Hepatocyte (in vitro differentiated cells): ENCODE measurements at places on chromosomes 13 and 19. TPM values are rescaled to one million over a fixed set of nuclear protein-coding genes. Genes with fewer than 3 reads are reported as not detected.

DNA sequence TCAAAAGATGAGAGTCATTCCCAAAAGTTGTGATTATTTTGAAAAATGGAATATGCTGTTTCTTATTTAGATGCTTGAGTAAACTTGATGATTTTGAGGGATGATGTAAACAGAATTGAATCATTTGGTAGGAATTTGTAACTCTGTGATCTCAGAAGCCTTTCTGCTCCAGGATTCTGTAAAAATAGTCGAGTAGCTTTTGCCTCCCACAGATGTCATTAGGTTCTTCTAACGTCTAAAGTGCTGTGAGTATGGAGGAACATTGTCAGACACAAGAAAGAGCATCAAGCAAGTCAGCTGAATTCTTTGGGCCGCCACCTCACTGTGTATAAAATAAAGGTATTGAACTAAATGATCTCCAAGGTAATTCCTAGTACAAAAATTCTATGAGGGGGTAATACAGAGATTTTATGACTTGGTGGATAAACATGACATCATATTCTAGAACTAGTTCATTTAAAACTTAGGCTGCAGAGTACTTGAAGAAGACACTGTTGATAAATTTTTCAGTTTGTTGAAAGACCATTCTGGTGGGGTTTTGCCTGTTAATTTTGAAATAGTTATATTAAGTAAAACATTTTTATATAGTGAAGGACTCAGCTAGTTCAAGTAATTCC lies 1.4 kb upstream of the GPR183 start:
- H3K36me3 ChIP-seq: no peaks in the 10 kb centered on the region
- no peaks in the 10 kb centered on the region for H3K27me3 ChIP-seq
- peak overlapping the region; percentile 68 for H3K27ac ChIP-seq
- H3K4me1 ChIP-seq: peaks cover 24% of the 10 kb centered on the region

- no peaks in the 10 kb centered on the region for H3K36me3 ChIP-seq
- no peak overlapping the region for H3K4me3 ChIP-seq
- no peak for DNase-seq
- no peaks in the 10 kb centered on the region for H3K27me3 ChIP-seq
- no peaks in the 10 kb centered on the region for H3K4me1 ChIP-seq
These were observed 612.1 kb upstream of the KLHL1 start for GRCh38 chr13:70720386-70720785.

DNA sequence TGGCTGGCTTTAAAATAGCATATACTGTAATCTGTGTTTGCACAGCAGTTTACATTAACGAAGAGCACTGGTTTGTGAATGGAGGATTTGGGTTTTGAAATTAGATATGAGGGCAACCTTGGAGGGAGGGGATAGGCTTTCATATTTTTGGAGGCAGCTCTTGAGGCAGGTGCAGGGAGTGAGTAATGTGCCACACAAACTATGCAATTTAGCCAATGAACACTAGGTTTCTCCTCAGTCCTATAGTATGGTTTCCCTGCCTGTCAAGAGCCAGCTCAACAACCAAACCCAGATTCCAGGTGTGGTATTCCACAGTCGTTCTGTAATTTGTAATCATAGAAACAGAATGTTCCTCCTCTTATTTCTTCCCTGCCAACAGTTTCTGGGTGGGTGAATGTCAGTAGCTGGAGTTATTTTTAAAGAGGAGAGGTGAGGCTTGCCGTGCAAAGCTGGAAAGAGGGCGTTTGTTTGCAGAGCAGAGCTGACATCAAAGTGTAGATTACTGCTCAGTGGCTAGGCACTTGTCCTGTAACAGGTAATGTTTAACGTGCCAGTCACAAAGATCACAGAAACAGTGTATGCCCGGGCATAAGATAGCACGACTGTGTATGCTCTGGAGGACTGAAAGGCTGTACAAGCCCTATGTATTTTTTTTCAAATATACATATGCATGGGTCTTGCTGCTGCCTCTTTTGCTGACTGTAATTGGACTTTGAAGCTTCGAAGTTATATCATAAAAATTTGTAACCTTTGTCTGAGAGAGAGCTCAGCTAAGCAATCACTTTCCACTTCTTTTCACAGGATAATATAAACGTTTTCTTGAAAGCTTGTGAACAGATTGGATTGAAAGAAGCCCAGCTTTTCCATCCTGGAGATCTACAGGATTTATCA lies 124.2 kb downstream of the LMO7 start:
- H3K27ac ChIP-seq: peak overlapping the region; percentile 95
- no peaks in the 10 kb centered on the region for H3K27me3 ChIP-seq
- DNase-seq: peak; percentile 83
- peaks cover 10% of the 10 kb centered on the region for H3K4me1 ChIP-seq
- H3K36me3 ChIP-seq: no peaks in the 10 kb centered on the region
- H3K4me3 ChIP-seq: peak overlapping the region; percentile 25

DNA sequence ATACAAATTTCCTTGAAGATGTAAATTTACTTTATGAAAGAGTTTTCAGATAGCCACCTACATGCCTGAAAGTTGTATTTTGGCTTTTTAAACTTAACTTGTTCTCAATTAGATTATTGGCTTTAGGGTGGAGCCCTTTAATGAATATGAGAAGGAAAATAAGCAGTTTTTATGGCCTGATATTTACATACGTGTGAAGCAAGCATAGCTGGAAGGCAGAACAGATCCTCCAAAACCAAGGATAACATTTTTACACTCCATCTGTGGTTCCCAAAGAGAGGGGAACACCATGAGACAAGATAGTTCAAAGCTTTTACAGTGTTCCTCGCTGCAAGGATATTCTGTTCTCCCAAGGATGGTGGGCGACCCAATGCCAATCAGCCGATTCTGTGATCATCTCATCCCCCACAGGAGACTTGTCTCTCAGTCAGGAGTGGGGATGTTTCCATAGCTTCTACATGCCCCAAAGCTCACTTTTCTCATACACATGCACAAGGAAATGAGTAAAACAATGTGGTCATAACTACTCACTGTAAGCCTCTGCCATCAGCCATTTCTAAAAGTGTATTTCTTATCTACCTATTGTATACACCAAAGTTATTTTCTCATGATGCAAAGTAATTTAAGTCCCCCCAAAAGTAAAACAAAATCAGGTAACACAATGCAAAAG lies 24.6 kb upstream of the KBTBD6 start:
- no peaks in the 10 kb centered on the region for H3K27me3 ChIP-seq
- no peak overlapping the region for H3K27ac ChIP-seq
- H3K4me3 ChIP-seq: no peak overlapping the region
- H3K36me3 ChIP-seq: no peaks in the 10 kb centered on the region

- H3K27ac ChIP-seq: no peak overlapping the region
- no peaks in the 10 kb centered on the region for H3K27me3 ChIP-seq
- no peaks in the 10 kb centered on the region for H3K4me1 ChIP-seq
- no peak for DNase-seq
These were observed 24.0 kb upstream of the ZNF850 start for GRCh38 chr19:36796714-36796992.

GRCh38 chr13:101120007-101120406 lies 296.3 kb downstream of the NALCN start:
- H3K27me3 ChIP-seq: peaks cover 6% of the 10 kb centered on the region
- no peak for DNase-seq
- no peak overlapping the region for H3K4me3 ChIP-seq
- H3K27ac ChIP-seq: no peak overlapping the region
- no peaks in the 10 kb centered on the region for H3K36me3 ChIP-seq
- no peaks in the 10 kb centered on the region for H3K4me1 ChIP-seq

- H3K4me1 ChIP-seq: peaks cover 68% of the 10 kb centered on the region
- H3K27ac ChIP-seq: peak overlapping the region; percentile 97
- DNase-seq: no peak
- peak overlapping the region; percentile 41 for H3K4me3 ChIP-seq
These were observed 3.4 kb downstream of the SF3A2 start for GRCh38 chr19:2239771-2240770.

GRCh38 chr13:110746438-110746837 lies 32.9 kb downstream of the ING1 start:
- H3K27ac ChIP-seq: peak overlapping the region; percentile 0
- H3K36me3 ChIP-seq: no peaks in the 10 kb centered on the region
- DNase-seq: no peak
- peaks cover 9% of the 10 kb centered on the region for H3K4me1 ChIP-seq

DNA sequence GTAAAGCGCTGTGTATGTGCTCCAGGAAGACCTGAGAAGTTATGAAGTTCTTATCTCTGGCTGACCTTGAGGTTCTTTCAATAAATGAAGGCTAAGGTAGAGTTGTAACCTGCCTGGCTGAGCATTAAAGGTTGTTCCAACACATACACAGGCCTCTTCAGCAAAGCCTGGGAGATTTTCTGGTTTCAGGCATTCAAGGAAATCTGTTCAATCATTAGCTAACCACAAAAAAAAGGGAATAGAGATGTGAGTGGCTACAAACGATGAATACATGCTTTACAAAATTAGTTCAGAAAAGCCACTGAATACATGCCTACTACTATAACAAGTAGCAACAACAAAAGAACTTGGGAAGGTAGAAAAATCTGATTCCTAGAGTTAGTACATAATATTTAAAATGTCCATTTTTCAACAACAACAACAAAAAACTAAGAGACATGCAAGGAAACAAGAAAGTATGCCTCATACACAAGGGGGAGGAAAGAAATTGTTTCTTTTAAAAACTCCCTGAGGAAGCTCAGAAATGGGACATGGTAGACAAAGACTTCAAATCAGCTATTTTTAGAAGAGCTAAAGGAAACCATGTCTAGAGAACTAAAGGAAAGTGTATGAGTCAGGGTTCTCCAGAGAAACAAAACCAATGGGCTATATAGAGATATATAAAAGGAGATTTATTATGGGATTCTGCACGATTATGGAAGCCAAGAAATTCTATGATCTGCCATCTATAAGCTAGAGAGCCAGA lies 191.5 kb upstream of the IPO5 start:
- H3K27ac ChIP-seq: no peak overlapping the region
- H3K4me3 ChIP-seq: no peak overlapping the region
- no peaks in the 10 kb centered on the region for H3K36me3 ChIP-seq
- no peaks in the 10 kb centered on the region for H3K4me1 ChIP-seq
- peak; percentile 12 for DNase-seq

DNA sequence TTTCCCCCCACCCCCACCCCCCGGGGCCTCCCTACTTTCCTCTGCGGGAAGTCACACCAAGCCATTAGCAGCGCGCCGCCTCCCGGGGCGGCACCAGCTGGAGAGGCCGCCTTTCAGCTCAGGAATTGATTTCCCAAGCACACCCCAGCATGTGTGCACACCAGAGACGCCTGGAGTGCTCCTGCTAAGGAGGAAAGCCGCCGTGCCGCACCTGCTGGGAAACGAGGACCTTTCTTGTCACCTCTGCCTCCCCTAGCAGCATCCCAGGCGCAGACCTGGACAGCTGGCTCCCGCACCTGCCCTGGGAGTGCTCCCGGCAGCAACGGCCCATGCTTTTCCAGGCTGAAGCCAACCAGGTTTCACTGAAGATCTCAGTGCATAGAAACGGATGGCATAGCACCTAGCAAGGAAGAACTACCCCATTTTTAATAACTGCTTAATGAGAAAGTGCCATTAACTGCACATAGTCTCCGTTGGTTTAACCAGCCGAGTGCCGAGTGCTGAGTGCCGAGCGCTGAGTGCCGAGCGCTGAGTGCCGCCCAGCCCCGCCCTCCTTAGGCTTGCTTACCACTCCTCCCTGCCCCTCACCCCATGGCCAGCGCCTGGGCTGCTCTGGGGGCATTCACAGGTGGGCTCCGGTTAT lies 165.0 kb downstream of the USP12 start:
- DNase-seq: peak; percentile 63
- H3K4me3 ChIP-seq: peak overlapping the region; percentile 30
- no peak overlapping the region for H3K27ac ChIP-seq
- H3K36me3 ChIP-seq: no peaks in the 10 kb centered on the region

- peaks cover 12% of the 10 kb centered on the region for H3K4me1 ChIP-seq
- no peak for DNase-seq
- peak overlapping the region; percentile 95 for H3K27ac ChIP-seq
- peak overlapping the region; percentile 55 for H3K4me3 ChIP-seq
These were observed 238 bp downstream of the ZNF260 start for GRCh38 chr19:36527873-36528193.

- no peaks in the 10 kb centered on the region for H3K27me3 ChIP-seq
- H3K4me1 ChIP-seq: no peaks in the 10 kb centered on the region
- H3K36me3 ChIP-seq: no peaks in the 10 kb centered on the region
- no peak for DNase-seq
These were observed 50.9 kb upstream of the ANKRD10 start for GRCh38 chr13:110965755-110966134.

DNA sequence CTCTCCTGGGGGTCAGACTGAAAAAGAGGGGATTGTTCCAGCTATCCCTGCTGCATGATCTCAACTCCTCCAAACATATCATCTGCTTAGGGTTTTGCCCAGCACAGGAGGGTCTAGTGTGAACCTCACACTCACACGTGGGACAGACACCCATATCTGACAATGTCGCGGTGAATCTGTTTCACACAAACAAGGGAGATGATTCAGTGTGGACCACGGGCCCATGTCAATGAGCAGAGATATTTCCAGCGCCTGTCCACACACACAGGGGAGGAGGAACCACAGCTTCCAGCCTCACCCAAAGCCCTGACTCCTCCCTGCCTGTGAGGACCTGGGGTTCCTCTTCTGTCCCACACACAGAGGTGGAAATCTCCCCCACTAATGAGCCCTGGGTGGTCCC lies 29.6 kb upstream of the KIR3DL3 start:
- no peaks in the 10 kb centered on the region for H3K36me3 ChIP-seq
- H3K4me3 ChIP-seq: no peak overlapping the region
- DNase-seq: no peak
- no peaks in the 10 kb centered on the region for H3K4me1 ChIP-seq
- H3K27me3 ChIP-seq: no peaks in the 10 kb centered on the region
- no peak overlapping the region for H3K27ac ChIP-seq

DNA sequence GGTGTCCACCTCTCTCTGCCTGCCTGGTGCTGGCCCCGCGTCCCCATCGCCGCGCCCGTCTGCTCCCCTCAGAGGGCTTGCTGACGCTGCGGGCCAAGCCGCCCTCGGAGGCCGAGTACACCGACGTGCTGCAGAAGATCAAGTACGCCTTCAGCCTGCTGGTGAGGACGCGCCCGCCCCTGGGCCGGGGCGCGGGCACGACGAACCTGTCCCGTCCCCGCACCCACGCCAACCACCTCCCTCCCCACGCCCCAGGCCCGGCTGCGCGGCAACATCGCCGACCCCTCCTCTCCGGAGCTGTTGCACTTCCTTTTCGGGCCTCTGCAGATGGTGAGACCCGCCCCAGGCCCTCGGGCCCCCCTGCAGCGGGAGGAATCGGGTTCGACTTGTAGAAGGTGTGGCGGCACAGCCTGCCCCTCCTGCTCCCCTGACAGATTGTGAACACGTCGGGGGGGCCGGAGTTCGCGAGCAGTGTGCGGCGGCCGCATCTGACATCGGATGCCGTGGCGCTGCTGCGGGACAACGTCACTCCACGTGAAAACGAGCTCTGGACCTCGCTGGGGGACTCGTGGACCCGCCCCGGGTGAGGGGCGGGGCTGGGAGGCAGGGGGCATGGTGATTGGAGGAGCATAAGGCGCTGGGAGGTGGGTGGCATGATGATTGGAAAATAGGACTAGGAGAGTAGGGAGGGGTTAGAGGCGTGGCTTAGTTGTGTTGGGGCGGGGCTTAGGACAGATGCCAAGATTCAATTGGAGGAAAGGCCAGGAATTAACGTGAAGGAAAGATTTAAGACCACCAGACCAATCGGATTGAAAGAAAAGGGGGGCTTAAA lies 6.6 kb downstream of the EPS8L1 start:
- no peak overlapping the region for H3K27ac ChIP-seq
- H3K4me3 ChIP-seq: no peak overlapping the region
- peaks cover 45% of the 10 kb centered on the region for H3K27me3 ChIP-seq
- peak; percentile 44 for DNase-seq
- no peaks in the 10 kb centered on the region for H3K36me3 ChIP-seq
- peaks cover 13% of the 10 kb centered on the region for H3K4me1 ChIP-seq

ZNF136 gene
- polyA plus RNA-seq: 5.3 and 7.1 TPM in 2 replicates
